ENCODE measurements at places on chromosomes 4 and X.

DNA sequence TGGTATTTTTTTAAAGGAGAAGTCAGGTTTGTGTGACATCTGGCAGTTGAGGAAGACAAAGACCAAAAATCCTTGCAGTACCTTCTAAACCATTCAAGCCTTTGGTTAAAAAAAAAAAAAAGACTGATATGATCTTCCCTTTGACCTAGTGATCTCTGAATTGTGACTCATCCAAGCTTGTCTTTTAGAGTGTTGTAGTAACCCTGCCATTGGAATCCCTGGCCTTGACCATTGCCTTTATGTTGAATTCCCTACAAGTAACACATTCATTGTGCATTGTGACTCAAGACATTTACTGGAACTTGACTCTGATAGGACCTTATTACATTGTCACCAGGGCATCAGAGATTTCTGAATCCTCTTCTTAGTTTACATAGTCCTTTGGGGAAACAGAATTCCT lies 1469.0 kb downstream of the TECRL start:
- DNase-seq = no peak

DNA sequence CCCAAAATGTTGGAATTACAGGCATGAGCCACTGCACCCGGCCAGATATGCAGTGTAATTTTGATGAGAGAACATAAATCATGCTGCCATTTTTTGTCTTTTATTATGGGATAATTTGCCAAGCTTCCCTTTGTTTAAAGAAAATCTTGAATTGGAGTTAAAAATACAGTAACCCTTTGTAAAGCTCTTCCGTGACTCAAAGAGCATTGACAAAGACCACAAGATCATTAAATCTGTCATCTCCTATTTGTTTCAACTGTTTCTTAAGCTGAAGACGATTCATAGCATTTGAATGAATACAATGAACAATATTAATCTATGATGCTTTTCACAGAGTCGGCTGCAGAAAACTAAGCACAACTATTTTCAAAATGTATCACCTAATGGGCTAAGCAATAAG lies 132.6 kb downstream of the ANAPC4 start:
- DNase-seq = no peak

DNA sequence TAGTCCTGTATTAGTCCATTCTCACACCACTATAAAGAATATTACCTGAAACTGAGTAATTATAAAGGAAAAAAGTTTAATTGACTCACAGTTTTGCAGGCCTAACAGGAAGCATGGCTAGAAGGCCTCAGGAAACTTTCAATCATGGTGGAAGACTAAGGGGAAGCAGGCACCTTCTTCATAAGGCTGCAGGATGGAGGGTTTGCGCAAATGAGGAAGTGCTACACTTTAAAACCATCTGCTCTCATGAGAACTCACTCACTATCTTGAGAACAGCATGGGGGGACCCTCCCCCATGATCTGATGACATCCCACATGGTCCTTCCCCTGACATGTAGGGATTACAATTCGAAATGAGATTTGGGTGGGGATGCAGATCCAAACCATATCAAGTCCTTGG lies 12.1 kb upstream of the MAGEA11 start:
- DNase-seq = no peak

DNA sequence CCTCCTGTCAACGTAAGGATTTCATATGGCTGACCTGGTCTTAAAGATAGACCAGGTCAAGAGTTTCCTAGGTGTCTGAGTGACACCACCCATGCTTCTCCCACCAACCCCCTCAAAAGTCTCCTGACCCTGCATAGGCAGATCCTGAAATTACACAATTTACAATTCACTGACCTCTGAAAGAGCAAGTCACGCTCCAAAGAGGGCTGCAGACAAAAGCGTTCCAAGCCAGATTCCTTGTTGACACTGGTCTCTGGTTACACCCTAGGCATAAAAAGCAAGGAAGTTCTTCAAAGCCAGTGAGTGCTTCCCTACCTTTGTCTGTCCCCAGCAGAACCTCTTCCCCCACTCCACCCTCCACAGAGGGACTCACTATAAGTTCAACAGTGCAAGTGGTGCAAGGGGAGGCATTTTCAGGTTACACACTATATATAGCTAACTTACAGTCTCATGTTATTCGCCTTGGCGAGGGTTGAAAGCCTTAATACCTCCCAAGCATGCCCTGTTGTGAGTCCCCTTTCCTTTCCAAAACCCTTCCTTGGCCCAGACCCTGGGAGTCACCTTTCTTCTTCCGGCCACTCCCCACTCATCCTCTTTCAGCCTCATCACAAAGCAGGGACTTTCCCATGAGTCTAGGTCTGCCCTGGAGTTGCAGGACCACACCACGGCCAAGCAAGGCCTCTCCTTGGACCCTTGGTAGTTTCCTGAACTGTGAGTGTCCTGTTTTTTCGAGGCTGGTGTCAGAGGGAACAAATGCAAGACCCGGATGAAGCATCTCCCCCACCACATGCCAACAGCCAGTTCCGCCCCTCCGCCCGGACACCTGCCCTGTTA lies 58.0 kb upstream of the KLF3 start:
- no peak for DNase-seq

- no peak for DNase-seq
Measured at GRCh38 chrX:110941906-110942305, 146.3 kb upstream of the CHRDL1 start.

GRCh38 chr4:144450526-144450925 lies 195.4 kb upstream of the HHIP start:
- no peak for DNase-seq

- DNase-seq = peak; percentile 79
Measured at GRCh38 chrX:44903107-44903506, 30.1 kb downstream of the KDM6A start.

GRCh38 chr4:81499840-81500239 lies 28.1 kb upstream of the RASGEF1B start:
- DNase-seq = no peak

GRCh38 chr4:173433447-173433846 lies 34.5 kb upstream of the SCRG1 start:
- DNase-seq = no peak

GRCh38 chr4:176894498-176894897 lies 101.8 kb upstream of the VEGFC start:
- no peak for DNase-seq

GRCh38 chr4:53682908-53683307 lies 91.6 kb upstream of the LNX1 start:
- no peak for DNase-seq

- peak; percentile 54 for DNase-seq
Measured at GRCh38 chr4:141711211-141711610, 74.8 kb downstream of the IL15 start.

GRCh38 chr4:632926-633325 lies 7.6 kb downstream of the PDE6B start:
- no peak for DNase-seq

- no peak for DNase-seq
Measured at GRCh38 chr4:39541987-39542610, 14.9 kb upstream of the UGDH start.

GRCh38 chr4:171857302-171858012 lies 44.3 kb downstream of the GALNTL6 start:
- DNase-seq = no peak

DNA sequence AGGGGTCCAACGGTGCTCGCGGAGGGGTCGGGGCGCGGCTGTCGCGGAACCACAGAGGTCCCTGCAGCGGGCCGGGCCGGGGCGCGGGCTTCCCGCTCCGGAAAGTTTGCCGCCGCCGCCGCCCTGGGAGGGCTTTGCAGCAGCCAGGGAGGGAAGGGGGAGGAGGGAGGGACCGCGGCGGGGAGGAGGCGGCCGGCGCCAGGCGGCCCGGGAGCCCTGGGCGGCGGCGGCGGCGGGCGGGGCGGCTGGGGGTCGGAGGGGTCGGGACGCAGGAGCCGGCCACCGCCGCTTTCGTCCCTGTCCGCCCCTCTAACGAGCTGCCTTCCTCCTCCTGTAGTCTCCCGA lies 375 bp downstream of the FGFR3 start:
- peak; percentile 35 for DNase-seq

DNA sequence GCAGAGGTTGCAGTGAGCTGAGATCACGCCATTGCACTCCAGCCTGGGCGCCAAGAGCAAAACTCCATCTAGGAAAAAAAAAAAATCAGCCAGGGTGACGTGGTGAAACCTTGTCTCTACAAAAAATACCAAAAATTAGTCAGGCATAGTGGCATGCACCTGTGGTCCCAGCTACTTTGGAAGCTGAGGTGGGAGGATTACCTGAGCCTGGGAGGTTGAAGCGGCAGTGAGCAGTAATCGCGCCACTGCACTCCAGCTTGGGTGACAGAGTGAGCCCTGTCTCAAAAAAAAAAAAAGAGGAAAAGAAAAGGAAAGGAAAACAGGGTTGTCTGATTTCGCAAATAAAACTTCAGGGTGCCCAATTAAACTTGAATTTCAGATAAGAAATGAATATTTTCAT lies 106.1 kb downstream of the RBM47 start:
- DNase-seq = no peak

GRCh38 chr4:7722766-7723387 lies 216.8 kb downstream of the AFAP1 start:
- DNase-seq = peak; percentile 13

- no peak for DNase-seq
Measured at GRCh38 chrX:57902633-57903032, 7.6 kb downstream of the ZXDA start.

DNA sequence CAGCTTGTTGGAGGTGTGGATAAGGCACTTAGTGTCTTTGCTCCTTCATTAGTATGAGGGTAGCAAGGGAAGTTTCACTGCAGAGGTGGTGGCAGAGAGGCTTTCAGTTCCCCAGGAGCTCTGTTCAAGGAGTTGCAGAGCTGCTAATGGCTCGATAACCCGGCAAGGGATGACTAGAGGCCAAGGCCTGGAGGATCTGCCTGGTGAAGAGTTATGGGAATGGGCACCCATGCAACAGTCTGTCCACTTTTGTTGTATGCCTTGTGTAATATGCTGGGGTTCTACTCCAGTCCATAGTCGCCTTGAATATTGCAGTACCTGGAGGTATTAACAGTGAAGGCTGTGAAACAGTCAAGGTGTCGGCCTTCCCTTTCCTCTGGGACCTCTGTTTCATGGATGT lies 67.8 kb upstream of the NBDY start:
- DNase-seq = no peak

GRCh38 chrX:133544115-133544514 lies 128.8 kb upstream of the GPC4 start:
- peak; percentile 60 for DNase-seq

DNA sequence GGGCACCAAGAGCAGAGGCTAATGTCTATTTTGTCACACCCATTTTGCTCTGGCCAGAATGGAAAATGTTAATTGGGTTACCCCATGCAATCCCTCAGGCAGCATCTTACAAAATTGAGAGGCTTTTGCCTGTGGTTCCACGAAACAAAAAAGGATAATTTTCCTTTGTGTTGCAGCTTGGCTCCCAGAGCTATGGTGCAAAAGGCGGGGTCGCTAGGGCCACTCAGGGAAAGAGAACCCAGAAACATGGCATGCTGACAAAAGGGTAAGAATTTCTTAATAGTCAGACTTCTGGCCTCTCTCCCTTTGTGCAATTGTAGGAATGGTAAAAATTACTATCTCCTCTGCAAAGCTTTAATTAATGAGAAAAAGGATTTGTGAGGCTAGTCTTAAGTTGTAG lies 119.6 kb upstream of the BANK1 start:
- no peak for DNase-seq
